RCC 7860 (cell line): ENCODE measurements at places on chromosomes 7 and 10.

- no peak for DNase-seq
Measured at GRCh38 chr7:131066635-131067034, 261.0 kb upstream of the MKLN1 start.

DNA sequence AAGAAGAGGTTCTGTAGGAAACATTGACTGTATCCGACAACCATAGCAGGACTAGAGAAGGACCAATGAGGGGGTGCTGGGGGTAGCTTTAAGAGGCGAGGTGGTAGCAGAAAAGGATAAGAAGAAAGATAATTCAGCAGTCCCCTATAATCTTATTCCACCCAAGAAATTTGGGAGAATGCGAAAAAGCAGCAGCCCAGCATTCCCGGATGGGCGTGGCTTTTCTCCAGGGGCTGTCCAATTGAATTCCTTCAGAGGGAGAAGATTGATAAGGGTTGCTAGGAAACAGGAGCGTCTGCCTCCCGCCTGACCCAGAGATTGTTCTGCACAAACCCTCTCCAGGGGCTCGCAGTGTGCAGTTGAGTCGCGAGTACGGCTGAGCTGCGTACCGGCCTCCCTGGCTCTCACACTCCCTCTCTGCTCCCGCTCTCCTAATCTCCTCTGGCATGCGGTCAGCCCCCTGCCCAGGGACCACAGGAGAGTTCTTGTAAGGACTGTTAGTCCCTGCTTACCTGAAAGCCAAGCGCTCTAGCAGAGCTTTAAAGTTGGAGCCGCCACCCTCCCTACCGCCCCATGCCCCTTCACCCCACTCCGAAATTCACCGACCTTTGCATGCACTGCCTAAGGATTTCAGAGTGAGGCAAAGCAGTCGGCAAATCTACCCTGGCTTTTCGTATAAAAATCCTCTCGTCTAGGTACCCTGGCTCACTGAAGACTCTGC is at the start of gene GRM3:
TSS of gene GRM3 (plus strand) at position 349 of the 721 bp plus-strand sequence. CDS start 121,237 bp downstream, outside the sequence.
- no peak for DNase-seq

GRCh38 chr10:31133792-31134310 is 102.2 kb upstream of the ZNF438 start:
- no peak for DNase-seq

DNA sequence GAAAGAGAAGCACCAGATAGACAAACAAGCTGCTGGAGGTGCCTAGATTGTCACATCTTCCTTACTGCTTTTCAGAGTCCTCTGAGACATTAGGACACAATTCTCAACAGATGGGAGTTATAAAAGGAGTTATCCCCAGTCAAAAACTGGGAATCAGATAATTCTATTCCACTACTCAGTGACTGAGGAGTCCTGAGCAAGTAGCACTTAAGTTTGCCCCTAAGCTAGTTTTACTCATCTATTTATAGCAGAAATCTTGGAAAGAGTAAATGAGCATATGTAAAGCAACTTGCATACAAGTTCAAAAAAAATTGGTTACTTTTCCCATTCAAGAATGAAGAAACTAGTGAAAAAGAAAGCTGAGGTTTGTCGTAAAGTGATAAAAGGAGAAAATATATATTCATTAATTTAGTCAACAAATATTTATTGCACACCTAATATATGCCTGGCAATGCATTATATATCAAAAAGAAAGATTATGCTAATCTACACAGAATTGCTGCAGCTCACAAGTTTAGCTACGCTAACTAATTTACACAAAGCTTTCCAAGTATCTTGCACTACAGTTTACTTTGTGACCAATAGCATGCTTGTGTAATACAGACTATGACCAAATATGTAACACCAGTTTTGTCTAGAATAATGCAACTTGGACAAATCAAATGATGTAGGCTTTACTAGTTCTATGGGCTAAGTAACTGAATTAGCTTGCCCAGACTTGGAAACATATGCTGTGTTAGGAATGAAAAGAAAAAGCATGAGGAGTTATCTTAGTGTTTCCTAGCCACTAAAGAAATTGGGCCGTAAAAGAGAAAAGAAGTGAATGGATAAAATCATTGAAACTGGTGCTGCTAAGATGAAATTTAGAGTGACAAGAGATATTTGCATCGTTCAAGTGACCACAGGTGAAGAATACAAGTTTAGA is 106.3 kb downstream of the GRM3 start:
- no peak for DNase-seq

GRCh38 chr10:43437141-43437870 is 395 bp downstream of the ZNF487 start:
- peak; percentile 19 for DNase-seq

GRCh38 chr10:119860866-119861607 is 11.6 kb downstream of the MCMBP start:
- no peak for DNase-seq
